ENCODE measurements at places on chromosomes 7 and 10.

GRCh38 chr10:947051-947450 is 15.5 kb upstream of the LARP4B start:
- no peak for DNase-seq

- DNase-seq: peak; percentile 89
Observed at GRCh38 chr7:151699147-151699927, 177.6 kb downstream of the PRKAG2 start.

GRCh38 chr7:135330088-135330487 is 96.5 kb downstream of the STRA8 start:
- no peak for DNase-seq

DNA sequence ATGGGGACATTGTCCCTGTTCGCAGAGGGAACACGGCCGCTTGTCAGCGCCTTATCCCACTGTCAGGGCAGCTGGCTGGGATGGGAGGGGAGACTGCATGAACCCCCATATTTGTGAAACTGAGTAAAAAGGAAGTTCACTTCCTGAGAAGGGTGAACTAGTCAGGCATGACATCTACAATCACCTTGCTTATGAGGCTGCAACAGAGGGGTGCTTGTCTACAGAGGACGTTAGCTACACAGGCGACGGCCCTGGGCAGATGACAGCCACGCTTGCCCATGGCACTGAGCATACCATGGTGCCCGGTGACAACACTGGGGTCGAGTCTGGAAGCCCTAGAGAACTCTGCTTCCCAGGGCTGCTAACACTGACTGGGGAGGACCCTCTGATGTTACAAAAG is 46.0 kb upstream of the KDM7A start:
- DNase-seq: no peak

DNA sequence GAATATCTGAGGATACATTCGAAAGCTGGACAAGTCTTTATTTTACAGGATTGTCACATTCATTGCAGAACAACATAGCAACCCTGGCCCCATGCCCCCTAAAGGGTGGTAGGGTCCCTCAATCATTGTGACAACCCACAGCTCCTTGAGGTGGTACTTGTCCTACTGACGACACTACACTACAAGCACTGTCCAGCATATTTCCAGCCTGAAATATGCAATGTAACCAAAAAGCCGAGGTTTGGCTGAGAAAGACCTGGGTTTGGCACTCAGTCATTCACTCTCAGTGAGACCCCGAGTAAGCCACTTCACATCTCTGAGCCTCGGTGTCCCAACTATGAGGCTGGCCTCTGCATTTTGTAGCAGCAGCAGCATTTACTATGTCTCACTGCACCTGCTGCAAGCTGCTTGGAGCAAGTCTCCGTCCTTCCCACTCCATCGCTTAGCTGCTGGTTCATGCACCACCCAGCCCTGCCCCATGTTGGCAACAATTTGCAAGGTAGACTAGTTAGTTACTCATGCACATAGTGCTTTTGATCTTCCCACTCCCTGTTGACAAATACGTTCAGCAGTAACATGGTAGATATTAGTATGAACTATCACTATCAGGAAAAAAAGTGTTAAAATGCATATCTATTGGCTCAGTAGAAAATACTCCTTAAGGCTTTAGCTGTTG is 43.6 kb upstream of the TNPO3 start:
- DNase-seq: no peak

DNA sequence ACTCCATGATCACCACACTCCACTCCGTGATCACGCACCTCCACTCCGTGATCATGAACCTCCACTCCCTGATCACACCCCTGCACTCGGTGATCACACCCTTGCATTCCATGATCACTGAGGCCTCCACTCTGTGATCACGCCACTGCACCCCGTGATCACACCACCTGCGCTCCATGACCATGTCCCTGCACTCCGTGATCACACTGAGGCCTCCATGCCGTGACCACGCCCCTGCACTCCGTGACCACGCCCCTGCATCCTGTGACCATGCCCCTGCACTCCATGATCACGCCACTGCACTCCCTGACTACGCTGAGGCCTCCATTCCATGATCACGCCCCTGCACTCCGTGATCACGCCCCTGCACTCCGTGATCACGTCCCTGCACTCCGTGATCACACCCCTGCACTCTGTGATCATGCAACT is 27.1 kb downstream of the STK32C start:
- no peak for DNase-seq

DNA sequence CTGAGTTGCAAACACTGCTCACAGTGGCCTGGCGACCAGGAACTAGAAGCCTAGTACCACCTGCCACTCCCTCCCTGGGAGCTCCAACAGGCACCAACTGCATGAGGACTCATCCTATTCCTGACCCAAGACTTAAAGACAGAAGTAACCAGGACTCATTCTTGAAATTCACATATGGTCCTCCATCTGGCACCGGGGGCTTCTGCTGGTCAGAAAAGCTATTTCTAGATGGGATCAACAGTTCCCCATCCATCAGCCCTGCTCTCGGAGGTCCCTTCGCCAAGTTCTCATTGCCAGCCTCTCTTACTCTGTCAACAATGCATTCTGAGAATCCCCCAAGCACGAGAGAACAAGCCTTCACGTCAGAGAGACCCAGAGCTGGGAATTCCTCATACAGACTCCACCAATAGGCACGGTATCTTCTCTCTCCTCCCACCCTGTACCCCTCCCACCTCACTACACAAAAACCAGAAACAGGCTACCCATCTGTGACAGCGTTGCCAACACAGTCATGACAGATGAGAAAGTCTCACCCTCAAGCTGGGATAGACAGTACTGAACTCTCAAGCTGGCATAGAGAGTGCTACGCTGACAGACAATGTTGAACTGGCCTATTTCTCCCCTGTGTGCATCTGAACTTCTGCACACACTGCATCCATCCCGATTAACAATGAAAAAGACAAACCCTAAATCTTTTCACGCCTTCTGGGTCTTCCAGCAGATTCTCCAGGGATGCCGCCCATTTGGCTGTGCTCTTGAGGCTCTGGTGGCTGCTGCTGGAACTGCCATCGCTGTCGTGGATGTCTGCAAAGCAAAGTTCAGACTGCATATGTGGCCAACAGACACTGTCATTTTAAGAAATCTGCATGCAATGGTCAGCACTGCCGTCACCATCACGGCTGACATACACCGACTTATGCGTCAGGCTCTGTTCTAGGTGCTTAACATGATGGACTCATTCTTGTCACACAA is 15.6 kb downstream of the RGS10 start:
- no peak for DNase-seq

DNA sequence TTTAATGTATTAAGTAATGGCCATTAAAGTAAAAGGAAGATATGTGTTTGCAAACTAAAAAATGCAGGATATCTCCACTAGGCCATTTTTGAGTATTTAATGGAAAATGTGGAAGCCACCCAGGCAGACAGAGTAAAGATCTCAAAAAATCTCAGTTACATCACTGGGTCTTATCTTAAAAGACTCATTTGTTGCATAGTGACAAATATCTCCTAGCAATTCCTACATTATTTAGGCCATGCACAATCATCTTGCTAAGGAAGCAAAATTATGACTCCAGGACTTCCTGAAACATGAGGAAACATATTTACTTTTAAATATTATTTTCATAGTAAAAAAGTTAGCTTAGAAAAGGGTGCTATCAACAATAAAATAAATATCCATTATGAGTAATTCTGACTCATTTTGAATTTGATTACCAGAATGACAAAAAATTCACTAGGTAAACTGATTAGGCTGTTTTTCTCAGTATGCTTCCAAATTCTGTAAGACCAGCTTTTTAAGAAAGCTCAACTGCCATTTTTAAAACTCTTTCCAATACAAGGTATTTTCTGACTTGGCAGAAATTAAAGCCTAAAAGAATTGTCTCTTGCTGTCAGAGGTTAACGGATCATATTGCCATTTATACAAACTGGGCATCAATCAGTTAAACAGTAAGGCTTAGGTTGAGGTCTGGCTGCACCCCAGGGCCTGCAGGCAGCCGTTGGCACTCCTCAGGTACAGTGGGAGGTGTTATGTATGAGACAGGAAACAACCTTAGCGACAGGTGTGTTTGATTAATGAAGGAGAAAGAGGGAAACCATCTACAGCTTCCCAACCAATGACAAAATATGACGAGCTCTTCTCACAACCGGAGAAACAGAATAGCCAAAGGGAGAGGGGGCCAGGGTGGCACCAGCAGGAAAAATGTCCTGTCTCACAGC is 31.8 kb downstream of the PCLO start:
- no peak for DNase-seq

GRCh38 chr10:60101821-60102220 is 195.5 kb upstream of the CCDC6 start:
- no peak for DNase-seq

DNA sequence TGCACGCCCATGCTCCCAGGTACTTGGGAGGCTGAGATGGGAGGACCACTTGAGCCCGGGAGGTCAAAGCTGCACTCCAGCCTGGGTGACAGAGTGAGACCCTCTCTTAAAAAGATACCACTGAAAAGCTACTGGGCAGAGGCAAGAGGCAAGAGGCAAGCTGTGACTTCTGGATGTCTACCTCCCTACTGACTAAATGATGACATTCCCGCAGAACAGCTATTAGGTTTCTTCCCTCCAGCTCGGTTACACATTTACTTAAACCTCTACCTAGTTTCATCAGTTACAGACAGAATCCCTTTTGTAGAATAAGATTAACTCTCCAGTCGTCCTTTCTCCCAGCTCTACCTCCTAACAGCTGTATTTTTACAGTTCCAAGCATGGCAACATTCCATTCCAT is 21.2 kb downstream of the RHEB start:
- DNase-seq: no peak

DNA sequence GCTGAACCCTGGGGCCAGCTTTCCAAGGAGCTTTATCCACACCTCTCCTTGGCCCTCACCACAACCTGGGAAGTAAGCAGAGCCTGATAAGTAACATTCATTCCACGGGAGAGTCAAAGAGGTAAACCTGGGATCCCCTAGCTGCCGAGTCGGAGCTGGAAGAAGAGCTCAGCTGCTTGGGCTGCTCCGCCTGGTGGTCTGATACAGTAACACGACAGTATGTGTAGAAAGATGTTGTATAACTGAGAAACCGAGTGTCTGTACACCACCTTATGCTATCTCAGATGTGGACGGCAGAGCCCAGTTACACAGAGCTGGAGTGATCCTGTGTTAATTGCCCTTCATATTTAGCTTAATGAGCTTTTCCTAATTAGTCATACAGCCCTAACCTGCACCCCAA is 151.3 kb upstream of the KMT2E start:
- no peak for DNase-seq

DNA sequence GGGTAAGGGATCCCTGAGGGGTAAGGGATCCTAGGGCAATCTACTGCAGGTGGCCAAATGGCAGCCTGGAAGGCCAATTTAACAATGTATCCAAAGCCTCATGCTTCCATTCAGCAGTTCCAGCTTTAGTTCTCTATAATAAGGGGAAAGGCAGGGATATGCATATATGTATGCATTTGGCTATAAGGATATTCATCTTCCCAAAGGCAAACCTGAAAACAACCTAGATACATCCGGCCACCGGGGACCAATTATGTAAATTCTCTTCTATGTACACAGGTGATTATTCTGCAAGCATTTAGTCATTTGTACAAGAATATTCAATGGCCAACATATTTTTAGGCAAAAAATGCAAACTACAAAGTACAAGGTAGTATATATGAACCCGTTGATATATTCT is 26.7 kb downstream of the PSAP start:
- no peak for DNase-seq

- DNase-seq: no peak
Observed at GRCh38 chr7:118028226-118028625, 155.0 kb upstream of the CTTNBP2 start.

DNA sequence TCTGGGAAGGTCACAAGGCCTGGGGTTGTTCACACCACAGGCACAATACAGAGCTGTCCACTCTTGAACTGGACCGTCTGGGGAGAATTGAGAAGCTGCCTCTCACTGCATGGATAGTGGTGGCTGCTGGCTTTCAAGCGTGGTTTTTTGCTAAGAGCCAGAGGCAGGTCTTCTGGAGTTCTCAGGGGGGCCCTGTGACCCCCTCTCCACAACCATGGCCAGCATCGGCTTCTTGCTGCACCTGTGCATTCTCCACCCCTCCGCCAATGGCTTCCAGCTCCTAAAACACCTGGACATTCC is 140.3 kb downstream of the ADCY1 start:
- peak; percentile 44 for DNase-seq

- no peak for DNase-seq
Observed at GRCh38 chr10:6956562-6956961, 376.5 kb upstream of the PRKCQ start.

- DNase-seq: no peak
Observed at GRCh38 chr7:156654511-156655234, 14.1 kb downstream of the RNF32 start.

DNA sequence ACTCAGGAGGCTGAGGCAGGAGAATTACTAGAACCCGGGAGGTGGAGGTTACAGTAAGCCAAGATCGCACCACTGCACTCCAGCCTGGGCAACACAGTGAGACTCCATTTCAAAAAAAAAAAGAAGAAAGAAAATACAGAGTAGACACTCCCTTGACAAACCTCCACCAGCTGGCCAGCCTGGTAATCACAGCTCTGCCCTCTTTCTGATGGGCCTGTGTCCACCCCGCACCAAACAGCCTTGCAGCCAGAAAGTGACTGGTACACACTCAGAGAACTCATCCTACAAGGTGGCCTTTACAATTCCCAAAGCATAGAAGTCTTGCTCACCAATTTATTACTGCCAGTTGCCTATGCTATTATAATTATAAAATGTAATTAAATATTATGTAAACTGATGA is 66.6 kb downstream of the COBL start:
- no peak for DNase-seq

GRCh38 chr7:30665043-30665442 is 17.2 kb downstream of the CRHR2 start:
- DNase-seq: no peak

- DNase-seq: no peak
Observed at GRCh38 chr10:117535298-117536071, 7.1 kb upstream of the EMX2 start.

DNA sequence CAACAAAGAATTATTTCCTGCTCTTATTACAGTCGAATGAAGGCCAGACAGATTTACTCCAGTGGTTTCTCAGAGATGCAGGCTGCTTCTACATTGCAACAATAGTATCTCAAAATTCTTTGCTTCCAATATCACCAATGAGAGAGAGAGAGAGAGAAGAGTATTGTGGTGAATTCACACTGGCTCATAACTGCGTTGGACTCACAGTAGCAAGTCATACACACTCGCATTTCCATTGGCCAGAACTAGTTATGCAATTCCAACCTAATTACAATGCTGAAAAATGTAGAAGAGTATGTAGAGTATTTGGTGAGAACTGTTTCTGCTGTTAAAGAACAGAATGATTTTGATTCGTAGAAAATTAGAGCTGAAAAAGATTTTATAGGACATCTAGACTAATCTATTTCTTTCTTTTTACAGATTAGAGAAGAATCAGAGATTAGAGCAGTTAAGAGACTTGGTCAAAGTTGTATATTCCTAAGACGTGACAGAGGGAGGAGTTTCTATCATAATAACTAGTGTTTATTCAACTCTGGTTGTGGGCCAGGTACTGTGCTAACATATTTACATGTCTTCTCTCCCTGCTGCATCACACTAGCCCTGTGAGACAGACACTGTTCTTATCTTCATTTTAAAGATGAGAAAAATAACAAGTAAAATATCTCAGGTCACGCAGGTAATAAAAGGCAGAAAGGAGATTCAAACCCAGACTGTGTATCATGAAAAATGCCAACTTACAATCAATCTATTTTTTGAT is 34.6 kb upstream of the PDK4 start:
- no peak for DNase-seq

- no peak for DNase-seq
Observed at GRCh38 chr10:16602104-16602775, 80.6 kb upstream of the C1QL3 start.

GRCh38 chr7:156434706-156435105 is 205.9 kb upstream of the RNF32 start:
- DNase-seq: no peak

GRCh38 chr7:31421607-31422006 is 81.1 kb upstream of the NEUROD6 start:
- DNase-seq: no peak

All from osteocyte (in vitro differentiated cells).